ENCODE measurements at places on chromosomes 16 and 17.

DNA sequence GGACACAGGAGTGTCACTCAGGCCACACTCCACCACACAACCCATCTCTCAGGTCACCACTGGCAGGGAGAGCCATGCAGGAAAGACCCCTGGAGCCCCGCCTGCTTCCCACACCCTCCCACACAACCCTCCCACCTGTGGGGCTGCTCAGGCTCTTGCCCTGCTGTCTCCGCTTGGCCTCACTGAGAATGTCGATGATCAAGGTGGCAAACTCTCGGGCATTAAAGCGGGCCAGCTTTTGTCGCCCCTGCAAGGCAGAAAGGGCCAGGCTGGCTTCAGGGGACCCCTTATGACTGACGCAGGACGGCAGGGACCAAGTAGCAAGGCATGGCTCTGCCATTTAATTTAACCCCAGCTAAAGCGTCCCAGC is 8.5 kb downstream of the TP53I13 start:
- DNase-seq = no peak

- no peak for DNase-seq
Observed at GRCh38 chr16:51134876-51135275, 16.2 kb downstream of the SALL1 start.

DNA sequence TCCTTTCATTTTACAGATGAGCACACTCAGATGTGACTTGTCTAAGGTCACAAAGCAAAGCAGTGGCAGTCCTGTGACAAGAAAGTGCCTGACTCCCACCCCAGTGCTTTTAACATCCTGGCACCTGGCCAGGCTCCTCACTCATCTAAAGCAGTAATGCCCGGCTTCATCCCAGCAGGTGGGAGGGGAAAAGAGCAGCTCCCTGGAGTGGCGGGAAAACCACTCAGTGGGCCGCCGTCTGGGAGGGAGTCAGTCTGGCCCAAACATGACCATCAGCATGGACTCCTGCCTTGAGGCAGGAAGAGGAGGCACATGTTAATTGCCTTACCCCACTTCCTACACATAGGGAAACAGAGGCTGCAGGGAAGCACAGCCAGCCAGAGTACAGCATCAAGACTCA is 2.6 kb downstream of the PCGF2 start:
- peak; percentile 29 for DNase-seq

- DNase-seq = no peak
Observed at GRCh38 chr17:43644081-43644480, 17.6 kb downstream of the MEOX1 start.

DNA sequence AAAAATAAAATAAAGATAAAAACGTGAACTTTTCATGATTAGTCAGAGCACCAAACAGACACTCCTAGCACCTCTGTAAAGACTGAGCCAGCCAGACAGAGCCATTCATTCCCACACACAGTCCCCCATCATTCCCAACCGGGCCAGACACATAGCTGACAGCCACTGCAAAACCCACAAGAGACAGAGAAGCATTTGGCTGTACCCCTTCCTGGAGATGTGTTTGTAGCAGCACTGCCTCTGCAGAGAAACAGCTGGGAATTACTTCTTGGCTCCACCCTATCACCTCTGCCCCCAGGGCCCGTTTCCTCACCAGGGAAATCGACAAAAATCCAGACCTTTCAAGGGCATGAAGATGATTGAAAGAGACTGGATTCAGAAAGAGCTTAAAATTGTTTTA is 46.4 kb downstream of the MYH11 start:
- no peak for DNase-seq

- DNase-seq = no peak
Observed at GRCh38 chr17:79607940-79608623, 2.8 kb downstream of the RBFOX3 start.

- DNase-seq = peak; percentile 52
Observed at GRCh38 chr16:35798885-35799426, 2339.5 kb downstream of the TP53TG3F start.

DNA sequence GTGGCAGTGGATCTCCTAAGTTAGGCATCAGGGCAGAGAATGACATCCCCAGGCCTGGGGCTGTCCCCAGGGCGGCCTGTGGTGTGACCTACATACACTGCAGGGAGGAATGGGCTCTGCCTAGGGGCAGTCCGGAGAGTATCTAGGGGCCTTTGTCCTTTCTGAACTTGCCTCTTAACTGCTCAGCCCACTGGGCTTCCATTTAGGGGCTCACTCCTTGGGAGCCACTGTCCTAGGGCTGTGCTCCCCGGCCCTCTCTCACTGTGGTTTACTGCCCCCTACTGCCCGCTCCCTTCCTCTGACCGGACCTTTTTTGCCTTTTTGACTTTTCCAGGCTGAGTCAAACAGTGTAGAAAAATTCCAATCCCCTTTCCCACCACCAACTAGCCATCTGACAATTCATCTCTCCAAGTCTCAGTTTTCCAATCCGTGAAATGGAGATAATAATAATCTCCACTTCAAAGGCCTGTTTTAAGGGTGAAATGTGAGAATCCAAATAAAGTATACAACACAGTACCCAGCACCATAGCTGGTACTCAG is 66.8 kb downstream of the DNAH3 start:
- DNase-seq = no peak

- no peak for DNase-seq
Observed at GRCh38 chr16:23742766-23743165, 12.1 kb upstream of the CHP2 start.

- DNase-seq = peak; percentile 13
Observed at GRCh38 chr16:82331974-82332750, 162.1 kb upstream of the MPHOSPH6 start.

DNA sequence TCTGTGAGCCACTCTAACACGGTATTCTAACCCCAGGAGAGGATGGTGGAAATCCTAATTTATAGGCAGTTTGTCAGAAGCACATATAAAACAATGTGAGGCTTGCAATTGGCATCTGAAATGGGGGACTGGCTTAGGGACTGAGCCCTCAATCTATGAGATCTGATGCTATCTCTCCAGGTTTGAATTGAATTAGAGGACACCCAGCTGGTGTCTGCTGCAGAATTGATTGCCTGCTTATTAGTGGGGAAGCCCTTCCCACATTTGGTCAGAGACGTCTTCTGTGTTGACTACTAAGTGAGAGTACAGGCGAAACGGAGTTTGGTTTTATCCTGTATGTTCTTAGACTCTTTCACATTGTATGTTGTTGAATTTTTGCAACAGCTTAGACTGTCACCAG is 13.6 kb upstream of the TMIGD1 start:
- DNase-seq = no peak

GRCh38 chr16:6020162-6020985 is 922.8 kb upstream of the EEF2KMT start:
- DNase-seq = no peak

DNA sequence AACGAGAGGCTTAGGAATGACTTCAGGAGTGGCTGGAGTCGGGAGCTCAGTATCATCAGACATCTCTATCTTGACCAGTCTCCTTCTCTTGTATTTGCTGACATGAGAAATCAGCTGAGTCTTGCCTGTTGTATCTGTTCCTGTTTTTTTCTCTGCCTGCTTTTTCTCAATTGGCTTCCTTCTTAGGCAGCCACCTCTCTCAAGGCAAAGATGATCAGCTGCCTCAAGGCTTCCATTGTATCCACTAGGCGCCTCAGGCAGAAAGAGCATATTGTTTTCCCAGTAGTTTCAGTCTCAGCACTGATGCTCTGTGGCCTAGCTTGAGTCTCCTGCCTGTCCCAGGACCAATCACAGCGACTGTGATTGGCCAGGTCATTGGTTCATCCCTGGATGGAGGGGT is 306.2 kb downstream of the CPPED1 start:
- DNase-seq = no peak

- DNase-seq = no peak
Observed at GRCh38 chr17:64998436-64999190, 57.9 kb downstream of the GNA13 start.
